Muscle of leg (tissue), 16 donors: ENCODE measurements at places on chromosomes 1 and 21. TPM values are rescaled to one million over a fixed set of nuclear protein-coding genes. Genes with fewer than 3 reads are reported as not detected.

CDK18 gene
- 13.2 TPM for polyA plus RNA-seq

CDC42BPA gene
- 22.0 TPM for polyA plus RNA-seq

RHD gene
- polyA plus RNA-seq, result 0.58 TPM

- no peaks in the 10 kb centered on the region for H3K27me3 ChIP-seq
- H3K4me1 ChIP-seq, result peaks cover 3% of the 10 kb centered on the region
- no peak overlapping the region for H3K27ac ChIP-seq
- no peak overlapping the region for H3K4me3 ChIP-seq
- no peaks in the 10 kb centered on the region for H3K36me3 ChIP-seq
These were observed 33.3 kb downstream of the HMGB4 start for GRCh38 chr1:33897092-33897725.

- H3K27me3 ChIP-seq, result no peaks in the 10 kb centered on the region
- no peak overlapping the region for H3K27ac ChIP-seq
- H3K4me1 ChIP-seq, result no peaks in the 10 kb centered on the region
- no peak overlapping the region for H3K4me3 ChIP-seq
These were observed 17.4 kb upstream of the ZMYM6 start for GRCh38 chr1:35049116-35049515.

C8A gene
- not detected for polyA plus RNA-seq

PHGDH gene
- 105 TPM for polyA plus RNA-seq

- peaks cover 11% of the 10 kb centered on the region for H3K4me1 ChIP-seq
- DNase-seq, result peak; percentile 71
- H3K36me3 ChIP-seq, result no peaks in the 10 kb centered on the region
- peak within 1 kb of the TSS; percentile 73 for H3K4me3 ChIP-seq
- peak within 1 kb of the TSS; percentile 83 for H3K27ac ChIP-seq
These were observed at the start of gene CCSAP for GRCh38 chr1:229342656-229343569. TSS of gene CCSAP (minus strand) at chr1:229343047. CDS start at chr1:229342465, 582 bp downstream.

GALE gene
- polyA plus RNA-seq, result 24.9 TPM

DNA sequence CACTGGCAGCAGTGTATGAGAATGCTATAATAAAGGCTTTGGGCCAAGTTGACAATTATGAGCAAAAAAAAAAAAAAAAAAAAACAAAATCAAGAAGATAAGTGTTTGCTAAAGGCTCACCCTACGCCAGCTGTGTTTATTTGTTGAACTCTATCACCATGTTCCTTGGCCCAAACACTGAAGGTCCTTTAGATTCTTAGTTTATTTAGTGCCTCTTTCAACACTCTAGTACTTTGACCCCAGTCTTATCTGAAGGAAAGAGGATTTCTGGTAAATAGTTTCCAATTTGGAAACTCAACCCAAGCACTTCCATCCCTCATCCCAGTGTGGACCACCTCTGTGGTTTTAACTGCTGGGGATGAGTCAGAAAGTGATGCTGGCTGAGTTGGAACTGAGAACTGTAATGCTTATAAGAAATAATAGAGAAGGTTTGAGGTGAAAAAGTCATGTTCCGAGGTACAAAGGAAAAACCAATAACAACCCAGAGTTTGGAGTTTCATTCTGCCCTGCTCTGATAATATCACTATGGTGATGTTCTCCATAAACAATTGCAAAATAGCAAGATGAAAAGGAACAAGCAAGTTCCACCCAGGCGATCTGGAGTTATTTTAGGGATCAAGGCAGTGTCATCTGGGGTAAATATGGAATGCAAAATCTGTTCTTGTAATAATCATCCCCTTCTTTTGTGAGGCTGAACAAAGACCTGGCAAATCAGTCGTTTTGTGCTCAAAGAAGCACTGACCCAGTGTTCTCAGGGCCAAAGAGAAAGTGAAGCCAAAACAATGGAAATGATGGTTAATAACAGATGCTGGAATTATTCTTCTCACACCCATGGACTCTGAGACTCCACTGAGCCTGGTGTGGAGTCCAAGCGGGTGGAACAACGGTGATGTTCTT lies 19.7 kb upstream of the CAPZB start:
- peak overlapping the region; percentile 74 for H3K27ac ChIP-seq
- no peaks in the 10 kb centered on the region for H3K36me3 ChIP-seq
- H3K4me3 ChIP-seq, result no peak overlapping the region
- peak; percentile 93 for DNase-seq

DNA sequence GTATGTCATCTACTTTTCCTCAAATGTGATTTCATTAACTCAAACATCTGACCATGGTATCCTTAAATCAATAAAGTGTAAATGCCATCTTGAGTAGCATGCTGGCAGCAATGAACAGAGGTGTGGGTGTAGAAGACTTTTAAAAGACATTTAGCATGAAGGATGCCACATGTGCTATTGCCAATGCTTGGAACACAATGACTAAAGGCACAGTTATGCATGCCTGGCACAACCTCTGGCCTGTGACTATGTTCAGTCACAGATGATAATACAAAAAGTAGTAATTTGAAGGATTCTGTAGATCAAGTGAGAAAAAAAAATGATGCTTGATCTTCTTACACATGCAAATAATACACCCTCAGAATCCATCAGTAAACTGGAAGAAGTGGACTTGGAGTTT lies 938.9 kb upstream of the ADGRL4 start:
- DNase-seq, result no peak
- no peak overlapping the region for H3K27ac ChIP-seq
- H3K4me1 ChIP-seq, result no peaks in the 10 kb centered on the region
- no peaks in the 10 kb centered on the region for H3K27me3 ChIP-seq
- no peaks in the 10 kb centered on the region for H3K36me3 ChIP-seq

GRCh38 chr21:39238275-39238674 lies 55.0 kb upstream of the PSMG1 start:
- H3K27ac ChIP-seq, result no peak overlapping the region
- peaks cover 25% of the 10 kb centered on the region for H3K36me3 ChIP-seq
- no peak overlapping the region for H3K4me3 ChIP-seq
- H3K4me1 ChIP-seq, result no peaks in the 10 kb centered on the region
- no peaks in the 10 kb centered on the region for H3K27me3 ChIP-seq
- no peak for DNase-seq

DNA sequence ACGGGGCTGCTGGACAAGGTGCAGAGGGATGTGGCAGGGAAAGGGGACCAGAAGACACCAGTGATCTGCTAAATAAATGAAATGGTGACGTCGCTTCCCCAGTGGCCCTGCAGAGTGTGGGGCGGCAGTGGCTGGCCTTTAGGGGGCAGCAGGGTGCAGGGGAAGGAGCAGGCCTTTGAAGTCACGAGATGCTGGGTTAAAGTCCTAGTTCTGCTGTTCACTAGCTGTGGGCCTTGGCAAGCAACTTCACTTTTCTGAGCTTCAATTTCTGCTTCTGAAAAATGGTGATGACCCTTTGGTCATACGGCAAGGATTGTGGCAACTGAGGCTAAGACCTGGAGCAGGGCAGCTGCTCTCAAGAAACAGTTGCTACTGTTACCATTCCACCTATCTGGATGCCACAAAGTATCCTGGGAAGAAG lies 9.2 kb upstream of the GALE start:
- no peak overlapping the region for H3K4me3 ChIP-seq
- peaks cover 60% of the 10 kb centered on the region for H3K36me3 ChIP-seq
- H3K27ac ChIP-seq, result no peak overlapping the region
- no peaks in the 10 kb centered on the region for H3K27me3 ChIP-seq
- peak; percentile 72 for DNase-seq

CD52 gene
- 2.1 TPM for polyA plus RNA-seq

DNA sequence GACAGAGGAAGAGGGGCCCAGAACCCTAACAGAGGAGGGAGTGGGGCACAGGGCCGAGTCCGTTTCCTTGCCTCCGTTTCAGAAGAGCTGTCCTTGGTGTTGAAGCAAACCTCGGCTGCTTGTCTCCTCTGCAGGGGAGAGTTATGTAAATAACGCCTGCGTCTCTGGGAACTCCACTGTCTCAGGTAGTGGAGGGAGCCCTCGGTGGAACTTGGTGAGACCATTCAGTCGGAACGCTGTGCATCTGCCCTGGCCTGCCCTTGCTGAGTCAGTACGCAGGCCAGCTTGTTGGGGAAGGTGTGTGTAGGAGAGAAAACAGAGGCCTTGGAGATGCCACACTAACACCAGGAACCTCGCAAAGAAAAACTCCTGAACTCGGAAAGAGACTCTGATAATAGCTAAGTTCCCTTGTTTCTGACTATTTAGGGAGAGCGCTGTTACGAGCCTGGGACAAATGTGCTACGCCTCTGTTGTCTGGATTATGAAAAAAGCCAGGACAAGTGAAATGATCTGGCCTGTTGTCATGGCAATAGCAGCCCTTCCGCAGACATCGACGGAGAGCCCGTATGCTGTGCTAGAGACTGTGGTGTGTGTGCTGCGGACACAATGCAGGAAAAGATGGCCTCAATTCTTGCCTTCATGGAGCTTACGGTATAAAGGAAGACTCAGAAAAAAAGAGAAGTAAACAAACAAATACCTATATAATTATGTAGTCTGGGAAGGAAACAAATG lies 94.6 kb upstream of the AKT3 start:
- no peak overlapping the region for H3K27ac ChIP-seq
- peaks cover 3% of the 10 kb centered on the region for H3K27me3 ChIP-seq
- peak; percentile 20 for DNase-seq

TEX38 gene
- not detected for polyA plus RNA-seq

- no peaks in the 10 kb centered on the region for H3K27me3 ChIP-seq
- no peak overlapping the region for H3K4me3 ChIP-seq
- no peak overlapping the region for H3K27ac ChIP-seq
- no peaks in the 10 kb centered on the region for H3K36me3 ChIP-seq
- H3K4me1 ChIP-seq, result peaks cover 16% of the 10 kb centered on the region
- no peak for DNase-seq
These were observed 44.8 kb downstream of the GRHL3 start for GRCh38 chr1:24363994-24364393.

- H3K27ac ChIP-seq, result no peak overlapping the region
- DNase-seq, result no peak
- peaks cover 3% of the 10 kb centered on the region for H3K36me3 ChIP-seq
- H3K4me3 ChIP-seq, result no peak overlapping the region
These were observed 236.0 kb downstream of the DISC1 start for GRCh38 chr1:231862611-231863010.

- H3K4me3 ChIP-seq, result no peak overlapping the region
- no peaks in the 10 kb centered on the region for H3K4me1 ChIP-seq
- no peak for DNase-seq
These were observed 24.1 kb upstream of the EIF4G3 start for GRCh38 chr1:21200767-21201166.

GRCh38 chr1:204726478-204726877 lies 40.9 kb upstream of the LRRN2 start:
- no peak overlapping the region for H3K27ac ChIP-seq
- no peak overlapping the region for H3K4me3 ChIP-seq
- no peaks in the 10 kb centered on the region for H3K36me3 ChIP-seq
- H3K27me3 ChIP-seq, result peaks cover 4% of the 10 kb centered on the region
- H3K4me1 ChIP-seq, result peaks cover 13% of the 10 kb centered on the region

GRCh38 chr1:41365772-41366454 lies 4.7 kb downstream of the FOXO6 start:
- DNase-seq, result peak; percentile 55
- peak overlapping the region; percentile 33 for H3K4me3 ChIP-seq
- peak overlapping the region; percentile 83 for H3K27ac ChIP-seq
- peaks cover 15% of the 10 kb centered on the region for H3K36me3 ChIP-seq
- H3K27me3 ChIP-seq, result peaks cover 27% of the 10 kb centered on the region

SH2D5 gene
- 0.54 TPM for polyA plus RNA-seq

DNA sequence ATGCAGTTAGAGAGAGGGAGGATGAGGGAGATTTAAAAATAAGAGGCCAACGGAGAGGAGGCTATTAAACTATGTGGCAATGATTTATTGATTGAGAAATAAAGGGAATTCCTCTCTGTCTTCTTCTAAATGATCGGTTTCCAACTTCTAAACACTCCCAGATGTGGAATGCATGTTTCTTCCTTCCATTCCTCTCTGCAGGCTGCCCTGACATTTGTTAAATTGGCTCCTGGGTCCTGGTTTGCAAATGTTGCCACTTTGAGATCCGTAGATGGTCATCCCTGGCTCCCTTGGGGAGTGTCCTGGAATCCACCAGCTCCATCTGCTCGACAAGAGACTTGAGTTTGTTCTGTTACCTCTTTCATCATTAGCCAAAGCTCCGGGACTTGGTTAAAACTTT lies 10.3 kb upstream of the C1orf198 start:
- peak overlapping the region; percentile 13 for H3K27ac ChIP-seq
- peak; percentile 85 for DNase-seq
- no peak overlapping the region for H3K4me3 ChIP-seq
- peaks cover 15% of the 10 kb centered on the region for H3K4me1 ChIP-seq
- H3K36me3 ChIP-seq, result no peaks in the 10 kb centered on the region

MAP3K21 gene
- polyA plus RNA-seq, result 0.38 TPM

ZMYND12 gene
- polyA plus RNA-seq, result 0.86 TPM

- H3K27ac ChIP-seq, result no peak overlapping the region
- H3K27me3 ChIP-seq, result no peaks in the 10 kb centered on the region
- peaks cover 80% of the 10 kb centered on the region for H3K4me1 ChIP-seq
- DNase-seq, result no peak
- no peak overlapping the region for H3K4me3 ChIP-seq
These were observed 109.7 kb upstream of the IRF2BP2 start for GRCh38 chr1:234719454-234720251.

DNA sequence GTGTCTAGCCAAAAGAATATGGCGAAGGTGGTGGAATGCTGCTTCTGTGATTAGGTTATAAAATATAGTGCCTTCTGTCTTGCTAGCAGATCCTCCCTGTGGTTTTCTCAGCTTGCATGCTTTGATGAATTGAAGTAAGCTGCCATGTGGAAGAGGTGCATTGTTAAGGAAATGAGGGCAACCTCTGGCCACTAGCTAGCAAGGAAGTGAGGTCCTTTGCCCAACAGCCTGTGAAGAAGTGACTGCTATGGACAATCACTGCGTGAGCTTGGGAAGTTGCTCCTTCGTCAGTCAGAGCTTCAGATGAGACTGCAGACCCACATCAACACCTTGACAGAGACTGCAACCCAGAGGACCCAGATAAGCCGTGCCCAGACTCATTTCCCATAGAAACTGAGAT lies 109.4 kb downstream of the GIPC2 start:
- H3K27me3 ChIP-seq, result no peaks in the 10 kb centered on the region
- H3K27ac ChIP-seq, result no peak overlapping the region
- H3K36me3 ChIP-seq, result no peaks in the 10 kb centered on the region
- DNase-seq, result no peak
- H3K4me1 ChIP-seq, result no peaks in the 10 kb centered on the region
